ENCODE measurements at places on chromosomes 13 and 19.

DNA sequence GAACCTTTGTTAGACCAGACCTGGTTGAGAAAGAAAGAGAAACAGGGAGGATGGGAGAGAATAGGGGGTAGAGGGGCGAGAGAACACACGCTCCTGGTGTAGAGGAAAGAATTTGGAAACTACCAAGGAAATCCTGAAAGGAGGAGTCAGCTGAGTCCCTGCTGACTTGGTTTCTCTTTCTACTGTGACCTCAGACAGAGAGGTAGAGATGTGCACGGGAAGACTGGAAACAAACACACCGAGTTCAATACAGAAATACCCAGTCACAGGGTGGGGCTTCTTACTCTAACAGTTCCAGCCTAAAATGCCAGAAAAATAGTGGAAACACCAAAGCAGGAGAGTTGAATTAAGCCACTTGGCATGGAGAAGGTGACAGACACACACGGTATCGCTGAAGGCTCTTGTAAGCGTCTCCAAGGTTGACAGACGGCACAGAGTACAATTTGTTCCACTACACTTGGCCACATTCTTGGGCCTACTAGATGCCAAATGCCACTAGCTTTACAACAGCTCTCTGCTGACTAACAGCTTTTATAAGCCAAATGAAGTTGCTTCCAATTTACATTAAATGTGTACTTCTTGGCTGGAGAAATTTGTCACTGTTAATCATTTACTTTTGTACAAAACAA is 28.1 kb downstream of the LATS2 start:
- H3K36me3 ChIP-seq: no peaks in the 10 kb centered on the region
- DNase-seq: no peak
- H3K4me1 ChIP-seq: peaks cover 2% of the 10 kb centered on the region
- H3K27me3 ChIP-seq: no peaks in the 10 kb centered on the region

DNA sequence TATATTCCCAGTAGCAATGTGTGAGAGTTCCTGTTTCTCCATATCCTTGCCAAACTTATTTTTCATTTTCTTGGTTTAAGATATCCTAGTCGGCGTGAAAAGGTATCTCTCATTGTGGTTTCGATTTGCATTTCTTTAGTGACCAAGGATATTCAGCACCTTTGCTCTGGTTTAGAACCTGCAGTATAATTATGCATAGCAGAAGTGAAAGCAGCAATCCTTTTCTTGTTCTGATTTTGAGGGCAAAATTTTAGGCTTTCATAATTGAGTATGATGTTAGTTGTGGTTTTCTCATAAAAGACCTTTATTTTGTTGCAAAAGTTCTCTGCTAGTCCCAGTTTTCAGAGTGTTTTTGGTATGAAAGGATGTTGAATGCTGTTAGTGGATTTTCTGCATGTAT is 491.0 kb downstream of the FGF9 start:
- no peaks in the 10 kb centered on the region for H3K27me3 ChIP-seq
- no peak overlapping the region for H3K4me3 ChIP-seq
- DNase-seq: no peak
- peaks cover 19% of the 10 kb centered on the region for H3K4me1 ChIP-seq

DNA sequence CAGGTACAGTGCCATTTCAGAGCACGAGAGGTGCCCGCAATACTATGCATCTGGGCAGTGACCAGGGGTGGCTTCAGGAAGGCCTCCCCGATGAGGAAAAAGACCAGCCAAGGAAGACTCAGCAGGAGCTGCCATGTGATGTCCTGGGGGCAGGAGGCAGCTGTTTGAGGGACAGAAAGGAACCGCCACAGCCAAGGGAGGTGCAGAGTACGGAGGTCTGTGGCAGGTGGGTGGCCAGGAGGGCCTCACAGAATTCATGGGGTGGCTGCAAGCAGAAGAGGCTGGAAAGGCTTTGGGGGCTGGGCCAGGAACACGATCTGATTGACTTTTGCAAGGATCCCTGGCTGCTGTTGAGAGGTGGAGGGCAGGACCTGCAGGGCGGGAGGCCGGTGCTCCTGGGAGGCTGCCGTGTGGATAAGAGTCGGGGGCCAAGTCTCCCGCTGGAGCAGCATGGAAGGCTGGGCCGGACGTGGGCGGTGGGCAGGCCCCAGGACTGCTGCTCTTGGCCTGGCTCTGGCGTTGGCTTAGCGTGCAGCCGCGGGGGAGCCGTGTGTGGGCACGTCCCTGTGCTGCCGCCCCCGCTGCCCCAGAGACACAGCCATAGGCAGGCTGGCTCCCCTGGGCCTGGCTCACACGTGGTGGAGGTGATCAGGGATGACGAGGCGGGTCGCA is 29.1 kb downstream of the CEBPA start:
- H3K27me3 ChIP-seq: no peaks in the 10 kb centered on the region
- no peak overlapping the region for H3K27ac ChIP-seq
- peaks cover 5% of the 10 kb centered on the region for H3K4me1 ChIP-seq
- H3K36me3 ChIP-seq: no peaks in the 10 kb centered on the region
- no peak overlapping the region for H3K4me3 ChIP-seq
- no peak for DNase-seq

GRCh38 chr19:21143854-21144253 is 2.0 kb downstream of the ZNF431 start:
- peaks cover 69% of the 10 kb centered on the region for H3K36me3 ChIP-seq
- H3K4me3 ChIP-seq: no peak overlapping the region
- no peak overlapping the region for H3K27ac ChIP-seq
- peaks cover 24% of the 10 kb centered on the region for H3K4me1 ChIP-seq
- no peak for DNase-seq

DNA sequence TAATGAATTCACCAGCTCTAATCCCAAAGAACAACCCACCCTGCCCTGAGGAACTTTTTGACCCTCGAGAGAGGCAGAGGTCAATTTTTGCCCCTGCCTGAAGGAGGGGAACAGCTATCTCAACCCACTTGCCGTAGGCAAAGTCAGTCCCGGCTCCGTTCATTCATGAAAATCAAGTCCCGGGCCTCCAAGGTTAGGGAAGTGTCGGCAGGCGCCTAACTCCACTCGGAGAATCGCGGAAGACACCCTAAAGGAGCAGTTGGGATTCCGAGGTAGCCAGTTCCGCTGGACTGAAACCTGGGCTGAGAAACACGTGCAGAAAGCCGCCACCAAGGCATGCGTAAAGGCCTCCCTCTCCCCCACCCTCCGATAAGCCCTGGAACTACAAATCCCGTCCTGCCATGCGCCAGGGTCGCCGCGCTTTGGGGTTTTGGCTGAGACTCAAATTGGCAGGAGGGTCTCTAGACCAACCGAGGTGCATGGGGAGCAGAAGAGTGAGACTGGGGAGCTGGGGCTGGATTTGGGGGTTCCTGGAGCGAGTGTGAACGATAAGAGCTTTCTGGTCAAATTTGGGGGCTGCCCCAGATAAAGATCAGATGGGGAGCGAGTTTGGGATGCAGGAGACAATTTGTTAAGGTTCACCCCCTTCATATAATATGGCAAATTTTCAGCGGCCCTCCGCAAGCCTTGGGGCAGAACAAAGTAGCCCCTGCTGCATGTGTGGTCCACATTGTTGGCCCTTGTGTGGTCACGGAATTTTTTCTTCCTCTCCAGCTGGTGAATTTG is at the start of gene TNPO2:
Gene TNPO2, minus strand, starts transcription at position 292 of the 786 bp plus-strand sequence. CDS start 2,955 bp downstream, outside the sequence.
- peaks cover 25% of the 10 kb centered on the region for H3K4me1 ChIP-seq
- H3K27me3 ChIP-seq: no peaks in the 10 kb centered on the region
- H3K36me3 ChIP-seq: peaks cover 42% of the 10 kb centered on the region
- DNase-seq: peak; percentile 84
- peak within 1 kb of the TSS; percentile 85 for H3K4me3 ChIP-seq
- peak within 1 kb of the TSS; percentile 86 for H3K27ac ChIP-seq

DNA sequence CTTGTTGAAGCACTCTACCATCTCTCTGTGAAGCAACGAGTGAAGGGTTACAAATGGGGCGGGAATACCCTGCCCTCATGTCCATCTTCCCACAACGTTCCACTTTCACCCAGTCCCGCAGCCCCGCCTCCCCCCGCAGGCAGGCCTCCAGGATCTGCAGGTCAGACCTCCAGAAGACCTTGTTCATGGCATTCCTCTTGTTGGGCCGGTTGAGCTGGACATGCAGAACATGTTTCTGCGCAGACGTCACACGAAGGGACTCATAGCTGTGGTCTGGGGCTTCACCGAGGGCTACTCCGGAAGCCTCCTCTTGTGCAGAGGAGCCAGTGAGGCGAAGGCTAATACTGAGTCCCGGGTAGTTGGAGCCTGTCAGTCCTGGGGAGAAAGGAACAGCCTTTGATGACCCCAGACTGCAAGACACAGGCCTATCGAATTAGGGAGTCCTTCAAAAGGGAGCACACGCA is 420 bp downstream of the ECH1 start:
- H3K27me3 ChIP-seq: no peaks in the 10 kb centered on the region
- DNase-seq: peak; percentile 51
- H3K4me3 ChIP-seq: peak overlapping the region; percentile 92
- H3K27ac ChIP-seq: peak overlapping the region; percentile 88
- peaks cover 33% of the 10 kb centered on the region for H3K4me1 ChIP-seq
- peaks cover 32% of the 10 kb centered on the region for H3K36me3 ChIP-seq

DNA sequence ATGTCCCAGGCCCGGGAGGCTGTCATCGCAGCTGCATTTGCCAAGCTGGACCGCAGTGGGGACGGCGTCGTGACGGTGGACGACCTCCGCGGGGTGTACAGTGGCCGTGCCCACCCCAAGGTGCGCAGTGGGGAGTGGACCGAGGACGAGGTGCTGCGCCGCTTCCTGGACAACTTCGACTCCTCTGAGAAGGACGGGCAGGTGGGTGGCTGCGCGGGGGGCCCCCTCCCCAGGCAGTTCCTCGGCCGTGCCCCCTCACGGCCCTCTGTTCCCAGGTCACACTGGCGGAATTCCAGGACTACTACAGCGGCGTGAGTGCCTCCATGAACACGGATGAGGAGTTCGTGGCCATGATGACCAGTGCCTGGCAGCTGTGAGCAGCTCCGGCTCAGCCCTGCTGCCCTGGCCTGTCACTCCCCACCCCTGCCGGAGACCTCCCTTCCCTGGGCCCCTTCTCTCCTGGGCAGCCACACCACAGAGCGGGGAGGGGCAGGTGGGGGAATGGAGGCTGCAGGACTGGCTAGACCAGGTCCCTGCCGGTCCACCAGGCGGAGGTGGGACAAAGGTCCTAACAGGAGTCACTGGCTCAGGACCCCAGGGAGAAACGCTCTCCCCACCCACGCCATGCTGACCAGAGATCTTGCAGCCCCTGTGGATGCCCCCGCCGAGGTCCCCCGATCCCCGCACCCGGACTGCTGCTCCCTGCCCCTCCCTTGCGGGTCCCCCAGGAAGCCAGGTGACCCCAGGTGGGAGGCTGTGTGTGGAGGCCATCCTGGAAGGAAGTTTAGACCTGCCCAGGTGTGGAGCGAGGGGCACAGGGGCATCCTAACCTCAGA is 1.1 kb downstream of the CAPS start:
- DNase-seq: no peak
- H3K36me3 ChIP-seq: peaks cover 16% of the 10 kb centered on the region
- H3K27ac ChIP-seq: no peak overlapping the region
- H3K4me1 ChIP-seq: no peaks in the 10 kb centered on the region
